GM04504 (cell line): ENCODE measurements at places on chromosomes 13 and 19.

DNA sequence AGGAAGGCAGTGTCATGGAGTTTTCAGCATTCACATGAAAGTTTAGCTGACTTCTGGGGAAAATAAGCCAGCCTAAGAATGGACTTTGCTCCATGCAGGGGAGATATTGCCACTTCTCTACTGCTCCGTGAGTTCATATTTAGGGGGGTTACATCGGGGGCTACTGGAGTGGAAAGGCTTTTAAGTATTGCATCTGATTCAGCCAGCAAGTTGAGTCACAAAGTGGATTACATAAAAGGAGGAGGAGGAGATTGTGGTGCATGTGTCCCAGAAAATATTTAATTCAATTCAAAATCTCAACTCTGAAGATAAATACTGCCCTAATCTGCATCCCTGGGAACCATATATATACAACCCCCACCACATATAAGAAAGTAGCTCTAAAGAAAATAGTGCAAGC, 617.2 kb downstream of the DCT start:
- DNase-seq = no peak

DNA sequence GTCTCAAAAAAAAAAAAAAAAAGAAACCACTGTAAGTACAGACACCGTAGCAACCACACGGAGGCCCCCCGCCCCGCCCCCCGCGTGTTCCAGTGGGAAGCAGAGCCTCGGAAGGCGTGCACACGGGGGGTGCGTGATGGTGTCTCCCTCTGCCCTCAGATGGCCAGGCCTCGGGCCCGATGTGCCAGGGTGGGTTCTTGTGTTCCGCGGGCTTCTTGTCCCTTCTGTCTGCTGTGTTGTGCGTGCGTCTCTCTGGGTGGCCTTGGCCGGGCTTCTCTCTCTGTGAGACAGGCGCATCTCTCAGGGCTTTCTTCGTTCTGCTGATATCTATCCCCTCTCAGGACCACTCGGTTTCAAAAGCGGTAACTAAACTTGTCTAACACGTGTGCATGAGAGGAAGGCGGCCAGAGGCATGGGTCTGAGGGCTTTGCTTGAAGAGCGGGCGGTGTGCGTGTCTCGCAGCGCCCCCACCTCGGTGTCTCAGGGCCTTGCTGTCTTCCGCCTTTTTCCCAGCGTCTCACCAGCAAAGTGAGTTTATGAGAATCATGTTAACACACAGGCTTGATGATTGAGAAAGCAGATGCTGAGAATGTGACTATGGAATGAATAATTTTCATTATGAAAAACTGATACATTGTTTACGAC, 12.6 kb downstream of the ATP11A start:
- no peak for DNase-seq

DNA sequence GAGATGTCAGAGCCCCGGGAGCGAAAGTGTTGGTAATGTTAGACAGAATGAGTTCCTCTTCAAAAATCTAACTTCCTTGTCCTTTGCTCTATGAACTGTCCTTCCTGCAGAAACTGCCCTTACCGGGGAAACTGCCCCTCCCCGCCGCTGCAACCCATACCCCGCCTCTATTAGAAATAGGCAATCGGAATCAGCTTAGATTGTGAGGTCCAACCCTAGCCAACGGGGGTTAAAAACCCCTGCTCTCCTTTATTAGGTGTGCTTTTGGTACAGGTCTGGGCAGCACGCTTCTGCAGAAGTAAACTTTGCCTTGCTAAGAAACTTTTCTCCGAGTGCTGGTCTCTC, 11.5 kb upstream of the CAPNS1 start:
- no peak for DNase-seq

GRCh38 chr13:92137520-92137919, 739.1 kb downstream of the GPC5 start:
- DNase-seq = no peak

DNA sequence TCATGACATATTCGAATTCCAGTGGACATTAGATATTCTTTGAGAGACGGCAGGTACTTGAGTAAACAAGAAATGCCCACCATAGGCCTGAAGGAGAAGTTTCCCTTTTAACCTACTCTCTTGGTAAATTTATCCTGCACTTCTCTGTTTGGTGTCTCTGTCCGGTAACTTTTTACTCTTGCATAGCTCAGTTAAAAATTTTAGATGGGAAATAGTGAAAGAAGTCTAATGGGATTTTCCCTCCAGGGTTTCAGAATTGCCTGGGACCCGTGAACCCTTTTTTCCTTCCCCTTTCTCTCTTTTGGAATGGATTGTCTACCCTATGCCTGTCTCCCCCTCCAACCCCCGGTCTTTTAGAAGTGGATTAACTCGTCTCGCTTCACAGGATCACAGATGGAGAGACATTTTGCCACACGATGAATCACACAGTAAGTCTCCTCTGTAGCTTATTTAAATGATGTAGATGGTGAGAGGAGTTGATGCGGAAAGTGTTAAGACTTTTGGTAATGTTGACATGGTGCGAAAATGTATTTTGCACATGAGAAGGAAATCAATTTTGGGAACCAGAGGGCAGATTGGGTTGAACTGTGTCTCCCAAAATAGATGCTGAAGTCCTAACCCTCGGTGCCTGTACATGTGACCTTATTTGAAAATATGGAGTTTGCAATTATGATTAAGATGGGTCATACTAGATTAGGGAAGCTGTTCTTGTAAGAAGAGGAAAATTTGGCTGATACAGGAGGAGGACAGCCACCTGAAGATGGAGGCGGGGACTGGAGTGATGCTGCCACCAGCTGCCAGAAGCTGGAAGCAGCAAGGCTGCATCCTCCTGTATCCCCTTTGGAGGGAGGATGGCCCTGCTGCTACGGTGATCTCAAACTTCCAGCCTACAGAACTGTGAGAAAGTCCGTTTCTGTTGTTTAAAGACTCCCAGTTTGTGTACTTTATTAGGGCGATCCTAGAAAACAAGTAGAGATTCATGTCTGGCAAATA, 711 bp upstream of the MIPEP start:
- no peak for DNase-seq

- no peak for DNase-seq
These were observed 4.2 kb downstream of the OLFM4 start for GRCh38 chr13:53032849-53033248.

DNA sequence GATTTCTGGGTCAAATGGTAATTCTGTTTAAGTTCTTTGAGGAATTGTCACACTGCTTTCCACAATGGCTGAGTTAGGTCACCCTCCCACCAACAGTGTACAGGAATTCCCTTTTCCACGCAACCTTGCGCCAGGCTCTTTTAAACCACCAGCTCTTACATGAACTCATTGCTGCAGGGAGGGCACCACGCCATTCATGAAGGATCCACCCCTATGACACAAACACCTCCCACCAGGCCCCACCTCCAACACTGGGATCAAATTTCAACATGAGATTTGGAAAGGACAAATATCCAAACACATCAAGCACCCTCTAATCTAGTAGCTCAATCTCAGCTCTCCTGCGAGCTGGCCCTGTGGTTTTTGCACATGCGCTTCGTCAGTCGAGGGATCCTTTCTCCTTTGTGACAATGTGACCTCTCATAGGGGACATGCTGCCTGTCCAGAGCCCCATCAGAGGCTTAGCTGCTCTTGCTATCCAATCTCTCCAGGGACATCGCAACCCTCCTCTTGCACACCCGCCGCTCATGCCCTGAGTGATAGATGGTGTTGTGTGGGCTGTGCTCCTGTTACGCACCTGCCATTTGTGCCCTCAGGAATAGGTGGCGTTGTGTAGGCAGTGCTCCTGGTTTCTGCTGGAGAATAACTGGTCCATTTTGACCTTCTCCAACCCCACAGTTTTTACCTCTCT, 328.0 kb downstream of the UQCRFS1 start:
- no peak for DNase-seq

DNA sequence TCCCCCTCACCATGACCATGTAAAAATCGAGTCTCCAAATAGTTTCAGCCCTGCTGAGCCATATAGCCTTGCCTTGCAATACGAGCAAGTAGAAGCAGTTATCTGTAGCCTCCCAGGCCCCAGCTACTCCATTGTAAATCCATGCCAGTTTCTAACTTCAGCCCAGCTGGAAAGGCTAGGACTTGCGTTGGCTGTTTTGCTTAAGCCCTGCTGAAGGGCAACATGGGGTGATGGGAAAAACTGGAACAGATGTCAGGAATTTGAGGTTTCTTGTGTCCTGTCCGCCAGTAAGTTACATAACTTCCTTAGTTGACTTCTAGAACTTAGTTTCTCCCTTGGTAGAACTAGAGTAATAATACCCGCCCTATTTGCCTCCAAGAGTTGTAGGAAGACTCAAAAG, 216.0 kb upstream of the SERP2 start:
- DNase-seq = no peak

- DNase-seq = no peak
These were observed 32.8 kb downstream of the TINCR start for GRCh38 chr19:5534787-5535586.

- DNase-seq = no peak
These were observed 13.0 kb upstream of the BICRA start for GRCh38 chr19:47595944-47596343.

DNA sequence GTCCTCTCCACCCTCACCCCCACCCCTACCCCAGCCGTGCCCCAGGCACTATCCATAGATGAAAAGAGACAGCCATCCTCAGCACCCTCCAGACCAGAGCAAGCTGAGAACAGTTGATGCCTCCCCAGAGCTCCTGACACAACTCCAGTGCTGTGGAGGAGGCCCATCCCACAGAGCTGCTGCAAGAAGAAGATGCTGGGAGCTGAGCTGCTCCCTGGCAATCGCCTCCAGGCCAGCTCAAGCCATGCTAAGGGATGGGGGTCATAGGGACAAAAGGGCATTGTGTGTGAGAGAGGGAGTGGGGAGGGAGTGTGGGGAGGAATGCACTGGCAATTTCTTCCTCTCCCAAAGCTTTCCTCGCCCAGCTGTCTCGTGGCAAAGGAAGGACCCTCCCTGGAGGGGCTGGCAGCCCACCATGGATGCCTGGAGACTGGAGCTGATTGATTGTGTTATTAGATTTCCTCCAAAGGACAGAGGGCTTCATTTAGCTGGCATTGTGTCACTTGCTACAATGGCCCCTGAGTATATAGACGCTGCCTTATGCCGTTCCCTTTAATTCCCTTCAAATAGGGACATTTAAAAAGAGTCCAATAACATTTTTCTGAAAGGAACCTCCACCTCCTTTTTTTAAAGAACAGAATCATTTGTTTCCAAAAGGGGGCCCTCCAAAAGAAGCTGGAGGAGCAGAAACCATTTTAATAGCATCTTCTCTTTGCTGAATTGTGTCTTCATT, 476.4 kb downstream of the FOXO1 start:
- no peak for DNase-seq

- DNase-seq = no peak
These were observed 2.7 kb upstream of the C3 start for GRCh38 chr19:6723108-6723618.

DNA sequence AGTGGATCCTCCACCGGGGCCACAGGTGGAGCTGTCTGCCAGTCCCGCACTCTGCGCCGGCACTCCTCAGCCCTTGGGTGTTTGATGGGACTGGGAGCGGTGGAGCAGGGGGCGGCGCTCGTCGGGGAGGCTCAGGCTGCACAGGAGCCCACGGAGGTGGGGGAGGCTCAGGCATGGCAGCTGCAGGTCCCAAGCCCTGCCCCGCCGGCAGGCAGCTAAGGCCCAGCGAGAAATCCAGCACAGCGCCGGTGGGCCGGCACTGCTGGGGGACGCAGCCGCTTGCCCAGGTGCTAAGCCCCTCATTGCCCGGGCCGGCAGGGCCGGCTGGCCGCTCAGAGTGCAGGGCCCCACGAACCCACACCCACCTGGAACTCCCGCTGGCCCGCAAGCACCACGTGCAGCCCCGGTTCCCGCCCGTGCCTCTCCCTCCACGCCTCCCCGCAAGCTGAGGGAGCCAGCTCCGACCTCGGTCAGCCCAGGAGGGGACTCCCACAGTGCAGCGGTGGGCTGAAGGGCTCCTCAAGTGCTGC, 286.4 kb downstream of the RBM26 start:
- DNase-seq = no peak

DNA sequence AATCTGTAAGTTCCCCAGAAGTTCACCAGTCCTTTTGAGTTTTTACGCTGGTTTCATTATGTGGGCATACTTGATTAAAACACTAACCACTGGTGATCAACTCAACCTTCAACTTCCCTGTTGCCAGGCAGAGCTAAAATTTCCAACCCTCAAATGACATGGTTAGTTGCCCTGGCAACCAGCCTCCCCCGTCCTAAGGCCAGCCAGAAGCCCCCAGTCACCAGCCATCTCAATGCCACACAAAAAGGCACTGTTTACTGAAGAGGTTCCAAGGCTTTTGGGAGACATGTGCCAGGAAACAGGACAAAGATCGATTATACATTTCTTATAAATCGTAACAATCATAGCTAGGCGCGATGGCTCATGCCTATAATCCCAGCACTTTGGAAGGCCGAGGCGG, 1.6 kb downstream of the ZNF649 start:
- no peak for DNase-seq

DNA sequence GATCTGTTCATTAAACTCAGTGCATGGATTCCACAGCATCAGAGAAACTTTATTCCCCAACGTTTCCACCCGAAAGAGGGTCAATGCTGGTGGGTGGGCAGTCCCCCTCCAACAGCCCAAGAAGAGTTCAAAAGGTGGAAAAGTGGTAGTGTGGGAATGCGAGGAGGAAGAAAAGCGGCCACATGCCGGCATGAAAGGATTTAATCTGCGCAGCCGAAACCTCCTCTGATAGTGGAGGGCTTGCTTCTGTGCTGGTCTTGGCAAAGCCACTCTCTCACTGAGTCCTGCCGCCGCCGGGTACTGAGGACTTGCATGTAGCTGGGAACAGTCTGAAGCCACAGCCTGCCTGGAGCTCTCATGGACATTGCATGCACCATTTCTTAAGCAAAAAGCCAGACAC, 136.2 kb upstream of the ZNF536 start:
- no peak for DNase-seq

- DNase-seq = no peak
These were observed 8.8 kb downstream of the DDX39A start for GRCh38 chr19:14410091-14411051.

DNA sequence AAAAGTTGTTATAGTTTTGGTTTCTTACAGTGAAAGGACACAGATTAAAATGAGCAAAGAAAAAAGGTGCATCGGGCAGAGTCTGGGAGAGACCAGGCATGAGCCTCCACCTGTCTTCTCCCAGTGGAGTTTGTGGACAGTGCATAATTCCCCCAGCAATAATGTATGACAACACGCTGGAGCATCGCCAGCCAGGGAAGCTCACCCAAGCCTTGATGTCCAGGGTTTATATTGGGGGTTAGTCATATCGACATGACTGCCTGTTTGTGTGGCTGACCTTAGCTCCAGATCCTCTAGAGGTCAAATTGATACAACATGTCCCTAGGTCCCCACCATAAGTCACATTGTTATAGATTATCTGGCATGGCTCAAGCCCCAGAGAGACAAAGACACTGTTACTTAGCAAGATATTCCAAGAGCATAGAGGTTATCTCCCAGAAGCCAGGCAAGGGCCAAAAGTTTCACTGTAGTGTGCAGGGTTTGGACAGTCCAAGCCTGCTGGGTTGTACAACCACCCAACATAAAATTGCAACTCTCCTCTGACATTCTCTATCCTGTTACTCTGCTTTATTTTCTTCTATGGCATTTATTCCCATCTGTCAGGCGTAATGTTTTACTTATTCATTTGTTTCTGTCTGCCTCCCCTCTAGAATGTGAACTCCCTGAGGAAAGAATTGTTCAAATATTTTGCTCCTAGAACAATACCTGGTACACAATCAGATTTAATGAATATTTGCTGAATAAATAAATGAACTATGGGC, 5.6 kb upstream of the KLK13 start:
- no peak for DNase-seq
